Activated T-helper 1 cell treated with anti-CD3 and anti-CD28 coated beads, Interleukin-12 subunit alpha, Interleukin-12 subunit beta, Interleukin-2, Interleukin-4 antibody, amounts not matched to agents 30 ng/mL and 10 ng/mL and 1 ng/mL, durations not matched to agents 14 hours and 24 hours and 36 hours (primary cell): ENCODE measurements at places on chromosomes 7 and 10.

DNA sequence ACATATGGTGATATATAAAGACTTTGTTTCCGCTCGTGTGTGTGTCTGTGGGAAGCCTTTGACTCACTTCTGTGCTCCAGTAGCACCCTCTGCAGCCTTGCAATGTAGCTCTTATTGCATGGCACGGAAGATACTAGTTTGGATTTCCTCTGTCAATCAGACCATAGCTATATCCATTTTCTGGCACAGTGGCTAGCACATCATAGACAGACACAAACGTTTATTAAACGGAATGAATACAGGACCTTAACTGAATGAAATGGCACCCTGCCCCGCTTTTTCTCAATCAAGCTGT is 124.0 kb upstream of the PTPN20 start:
- DNase-seq: peak; percentile 6

GRCh38 chr10:103481974-103482531 is 3.0 kb upstream of the CALHM3 start:
- DNase-seq: peak; percentile 41

DNA sequence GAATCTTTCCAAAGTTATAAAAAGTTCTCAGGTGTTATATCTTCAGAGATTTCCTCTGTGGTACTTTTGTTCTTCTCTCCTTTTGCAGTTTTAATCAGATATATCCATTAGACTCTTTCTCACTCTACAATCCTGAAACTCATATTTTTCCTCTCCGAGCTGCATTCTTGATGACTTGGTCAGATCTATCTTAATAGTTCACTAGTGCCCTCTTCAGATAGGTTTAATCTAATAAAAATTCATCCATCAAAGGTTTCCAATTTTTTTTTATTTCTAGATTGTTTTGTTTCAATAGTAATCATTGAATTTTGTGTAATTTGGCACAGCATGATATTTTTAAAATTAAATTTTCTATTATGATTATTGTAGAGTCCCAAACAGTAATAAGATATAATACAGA is 21.8 kb upstream of the DGKB start:
- DNase-seq: no peak

DNA sequence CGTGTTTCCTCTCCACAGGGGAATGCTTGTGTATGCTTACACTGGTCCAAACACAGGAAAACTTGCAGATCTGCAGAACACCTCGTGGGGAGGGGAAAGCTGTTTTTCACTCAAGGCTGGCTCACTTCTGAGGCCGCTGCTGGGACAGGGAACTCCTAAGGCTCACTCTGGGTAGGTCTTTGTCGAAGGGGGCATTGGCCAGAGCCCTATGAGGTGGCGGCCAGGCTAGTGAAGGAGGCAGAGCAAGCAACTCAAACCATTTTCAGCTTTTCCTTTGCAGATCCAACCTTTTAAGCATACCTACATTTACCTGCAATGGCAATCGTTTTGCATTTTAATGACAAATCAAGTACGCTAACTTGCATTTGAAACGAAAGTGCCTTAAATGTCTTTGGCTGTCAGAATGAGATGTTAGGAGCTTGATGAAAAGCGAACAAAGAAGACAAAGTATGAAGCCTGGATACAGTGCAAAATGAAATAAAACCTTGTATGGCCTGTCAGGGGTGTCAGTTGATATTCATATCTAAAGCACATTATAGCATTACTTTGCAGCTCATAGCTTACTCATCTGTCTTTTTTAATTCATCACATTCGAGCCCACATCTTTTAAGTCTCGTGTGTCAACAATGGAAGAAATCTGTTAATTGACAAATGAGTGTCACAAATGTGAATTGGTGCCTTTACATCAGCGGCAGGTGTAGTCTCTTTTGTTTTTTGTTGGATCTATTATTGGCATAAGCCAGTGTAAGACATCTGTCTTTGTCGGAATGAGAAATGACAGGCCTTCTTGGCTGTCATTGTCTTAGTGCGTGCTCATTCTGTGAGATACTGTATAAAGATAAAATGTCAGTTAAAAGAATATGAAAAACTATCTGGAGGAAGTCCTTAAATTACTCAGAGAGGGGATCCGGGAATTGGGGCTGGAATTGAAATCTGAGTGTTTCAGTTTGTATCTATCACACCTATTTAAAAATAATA is 30.5 kb downstream of the LRMDA start:
- no peak for DNase-seq

GRCh38 chr7:101816595-101817470 is 593 bp upstream of the CUX1 start:
- no peak for DNase-seq

DNA sequence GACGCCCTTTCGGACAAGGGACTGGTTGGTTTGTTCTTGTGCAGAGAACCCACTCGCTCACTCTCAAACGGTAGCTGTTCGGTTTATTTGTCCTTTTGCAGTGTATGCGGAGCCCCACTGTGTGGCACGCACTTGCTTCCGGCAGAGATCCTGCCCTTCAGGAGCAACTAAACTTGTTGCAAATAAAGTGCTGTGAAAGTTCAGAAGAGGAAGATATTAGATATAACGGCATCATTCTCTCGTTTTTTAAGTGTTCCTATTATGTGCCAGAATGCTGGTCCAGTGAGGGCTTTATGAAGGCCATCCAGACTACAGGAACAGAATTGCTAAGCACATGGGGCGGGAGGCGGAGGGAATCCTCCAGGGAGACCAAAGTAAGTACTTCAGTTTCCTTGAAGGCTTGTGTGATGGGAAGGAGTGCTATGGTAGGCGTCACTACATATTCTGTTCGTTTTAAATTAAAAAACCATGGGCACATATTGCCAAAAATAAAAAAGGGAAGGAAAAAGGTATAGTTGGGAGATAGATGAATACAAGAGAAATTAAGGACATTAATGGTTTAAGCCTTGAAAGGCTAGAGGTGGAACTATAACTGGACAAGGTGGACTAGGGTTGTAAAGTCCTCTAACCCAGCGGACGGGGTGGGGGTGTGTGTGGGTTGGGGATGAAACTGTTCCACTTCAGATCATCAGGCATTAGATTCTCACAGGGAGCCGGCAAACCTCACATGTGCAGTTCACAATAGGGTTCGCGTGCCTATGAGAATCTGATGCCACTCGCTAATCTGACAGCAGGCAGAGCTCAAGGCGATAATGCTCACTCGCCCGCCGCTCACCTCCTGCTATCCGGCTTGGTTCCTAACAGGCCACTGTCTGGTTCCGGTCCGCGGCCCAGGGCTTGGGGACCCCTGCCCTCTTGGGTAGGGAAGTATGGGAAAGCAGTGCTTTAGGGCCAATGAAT is 704 bp upstream of the ERLIN1 start:
- DNase-seq: no peak

GRCh38 chr10:49465736-49466135 is 69.8 kb upstream of the DRGX start:
- no peak for DNase-seq

DNA sequence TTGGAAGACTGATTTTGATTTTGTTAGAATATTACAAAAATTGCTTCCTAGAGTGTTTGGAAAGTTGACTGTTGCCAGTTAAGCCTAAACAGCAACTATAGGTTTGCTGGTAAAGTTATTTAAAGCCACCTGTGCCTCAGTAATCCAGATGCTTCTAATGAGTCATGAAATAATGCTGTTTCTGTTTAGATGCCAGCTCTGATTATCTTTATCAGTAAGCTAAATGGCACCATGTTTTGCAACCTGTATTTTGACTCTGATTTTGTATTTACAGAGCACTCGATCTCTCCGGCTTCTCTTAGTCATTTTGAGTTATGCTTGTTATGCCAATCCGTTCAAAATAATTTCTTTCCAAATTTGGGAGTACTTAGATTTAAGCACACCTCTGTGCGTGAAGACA is 366.1 kb downstream of the EXOC4 start:
- no peak for DNase-seq

DNA sequence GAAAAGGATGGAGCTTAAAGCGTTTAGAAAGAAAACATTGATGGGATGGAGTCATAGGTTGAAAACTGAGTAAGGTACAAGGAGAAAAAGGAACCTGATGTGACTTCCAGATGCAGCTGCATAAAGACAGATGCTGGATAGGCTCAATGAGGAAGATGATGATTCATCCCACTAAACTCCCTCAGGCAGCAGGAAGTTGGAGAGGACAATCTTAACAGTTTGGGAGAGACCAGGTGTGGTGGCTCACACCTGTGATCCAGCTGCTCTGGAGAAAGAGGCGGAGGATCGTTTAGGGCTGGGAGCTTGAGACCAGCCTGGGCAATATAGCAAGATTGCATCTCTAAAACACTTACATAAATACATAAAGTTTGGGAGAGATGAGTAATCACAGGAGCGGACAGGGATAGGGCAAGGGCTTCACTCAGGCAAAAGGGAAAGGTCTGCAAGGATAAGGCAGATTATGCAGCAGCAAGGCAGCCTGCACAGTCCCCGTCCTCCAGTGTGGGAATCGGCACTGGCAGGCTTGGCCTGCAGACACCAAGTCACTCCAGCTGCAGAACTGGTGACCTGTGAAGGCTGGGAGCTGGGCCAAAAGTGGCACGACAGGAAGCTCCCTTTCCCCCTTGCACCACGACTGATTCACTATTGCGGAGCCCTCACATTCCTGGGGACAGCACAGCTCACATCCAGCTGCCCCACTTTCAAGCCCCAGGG is 438.5 kb downstream of the GRID1 start:
- no peak for DNase-seq

DNA sequence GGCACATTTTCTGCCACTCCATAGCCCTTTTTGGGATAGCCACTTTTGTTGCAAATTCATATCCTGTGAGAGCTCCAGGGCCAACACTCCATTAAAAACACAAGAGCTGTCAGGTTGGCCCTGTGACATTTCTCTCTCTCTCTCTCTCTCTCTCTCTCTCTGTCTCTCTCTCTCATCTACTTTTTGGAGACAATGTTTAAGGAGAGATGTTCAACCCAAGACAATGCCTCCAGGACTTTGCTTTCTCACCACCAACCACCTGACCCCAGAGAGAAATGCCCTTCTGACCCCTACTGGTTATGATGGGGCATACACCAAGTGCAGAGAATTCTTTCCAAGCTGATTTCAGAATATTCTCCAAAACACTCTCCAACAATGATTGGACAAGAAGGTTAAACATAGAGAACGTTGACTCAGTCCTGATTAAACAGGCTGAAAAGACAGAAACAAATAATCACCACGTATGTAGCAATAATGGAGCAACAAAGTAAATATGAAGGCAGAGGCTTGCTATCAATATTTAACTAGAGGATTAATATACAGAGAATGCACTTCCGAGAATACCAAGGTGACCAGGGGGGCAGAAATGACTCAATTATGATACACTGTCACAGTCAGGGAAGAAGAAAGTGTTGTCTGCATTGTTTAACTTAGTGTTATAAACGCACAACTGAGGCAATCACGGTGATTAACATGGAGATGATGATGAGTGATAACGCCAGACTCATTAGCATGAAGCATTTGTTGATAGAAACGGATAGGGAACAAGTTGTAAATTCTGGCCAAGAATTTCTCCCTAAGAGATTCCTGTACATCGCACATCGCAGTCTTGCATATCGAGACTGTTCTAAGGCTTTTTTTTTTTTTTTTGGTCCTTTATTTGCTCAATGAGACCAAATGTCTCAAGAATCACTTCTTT is 178.5 kb downstream of the NRP1 start:
- no peak for DNase-seq

DNA sequence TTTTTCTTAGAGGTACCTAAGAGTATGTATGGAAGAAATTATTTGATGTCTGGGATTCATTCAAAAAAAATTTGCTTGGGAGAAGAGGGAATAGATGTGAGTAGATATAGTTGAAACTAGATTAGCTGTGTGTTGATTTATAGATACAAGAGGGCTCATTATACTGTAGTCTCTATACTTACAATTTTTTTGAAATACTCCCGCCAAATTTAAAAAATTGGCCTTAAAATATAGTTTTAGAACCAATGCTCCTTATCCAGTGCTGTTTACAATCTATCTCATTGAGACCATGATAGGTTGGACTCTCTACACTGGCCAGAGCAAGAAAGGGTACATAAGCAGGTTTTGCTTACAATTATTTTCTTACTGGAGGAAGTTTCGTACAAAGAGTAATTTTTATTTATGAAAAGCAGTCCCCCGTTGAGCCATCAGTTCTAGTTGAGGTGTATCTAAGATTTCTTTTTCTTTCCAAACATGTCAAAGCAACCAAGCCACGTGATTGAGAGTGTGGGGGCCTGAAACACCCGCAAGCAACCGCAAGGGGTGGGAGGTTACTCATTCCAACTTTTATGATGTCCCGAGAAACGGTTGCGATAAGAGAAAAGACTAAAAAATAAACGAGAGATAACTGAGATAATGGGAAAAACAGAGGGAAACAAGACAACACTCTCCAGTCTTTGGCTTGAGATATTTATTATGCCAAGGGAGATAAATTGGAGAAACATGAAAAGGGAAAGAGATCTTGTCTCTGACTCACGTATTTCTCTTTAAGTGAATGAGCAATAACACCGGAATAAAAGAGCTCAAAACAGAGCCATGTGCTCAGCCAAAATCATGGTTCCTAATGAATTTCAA is 729.2 kb downstream of the LRMDA start:
- no peak for DNase-seq
